Right ventricle myocardium inferior (tissue), 1 donor: ENCODE measurements at places on chromosomes 2 and 18. TPM values are rescaled to one million over a fixed set of nuclear protein-coding genes. Genes with fewer than 3 reads are reported as not detected.

Gene PSMA8
- 0.14 TPM for total RNA-seq

Gene PTGR3
- 71.5 TPM for total RNA-seq

Gene DUSP19
- total RNA-seq: 12.1 TPM

Gene PFN4
- 0.32 TPM for total RNA-seq

Gene TUBA3E
- total RNA-seq: 80.0 TPM

Gene GPATCH11
- 5.9 TPM for total RNA-seq

Gene CCDC148
- total RNA-seq: 0.78 TPM

Gene MSTN
- total RNA-seq: not detected

Gene HIBCH
- 21.2 TPM for total RNA-seq

Gene CCL20
- total RNA-seq: not detected

Gene NOL4
- not detected for total RNA-seq

Gene KYNU
- 1.1 TPM for total RNA-seq

Gene SFTPB
- 0.19 TPM for total RNA-seq

Gene EEF1B2
- total RNA-seq: 283 TPM

Gene CFAP65
- not detected for total RNA-seq

Gene CPO
- 0.73 TPM for total RNA-seq

Gene SERPINB12
- not detected for total RNA-seq

Gene CYTIP
- 1.7 TPM for total RNA-seq

Gene TUBA4B
- total RNA-seq: not detected

Gene IHH
- total RNA-seq: not detected

Gene CIDEA
- 1.7 TPM for total RNA-seq

Gene KCNE4
- total RNA-seq: 3.6 TPM

Gene KCNK3
- total RNA-seq: 4.5 TPM

Gene LOXL3
- total RNA-seq: 4.8 TPM

Gene MLPH
- total RNA-seq: 79.0 TPM

Gene GRB14
- total RNA-seq: 22.1 TPM

Gene CENPA
- total RNA-seq: 0.65 TPM

Gene CDK15
- 0.35 TPM for total RNA-seq

Gene INPP5D
- 5.2 TPM for total RNA-seq

Gene LINC00305
- total RNA-seq: not detected

Gene STK16
- 17.1 TPM for total RNA-seq

Gene DNAH7
- total RNA-seq: 0.05 TPM

Gene RAD51AP2
- total RNA-seq: 0.11 TPM

Gene UCN
- total RNA-seq: 0.84 TPM

Gene ACADL
- total RNA-seq: 0.76 TPM

Gene CFAP221
- 0.51 TPM for total RNA-seq

Gene SCN3A
- 0.95 TPM for total RNA-seq

Gene RNF152
- total RNA-seq: 12.6 TPM

Gene C2orf81
- 1.1 TPM for total RNA-seq

Gene RAB27B
- total RNA-seq: 0.08 TPM

Gene ZNF396
- 0.70 TPM for total RNA-seq

Gene MYO3B
- not detected for total RNA-seq

Gene EMX1
- not detected for total RNA-seq

Gene IL36A
- total RNA-seq: not detected

Gene PROKR1
- total RNA-seq: not detected

Gene CHRND
- not detected for total RNA-seq

Gene CHRNA1
- 0.19 TPM for total RNA-seq

Gene UGT1A5
- total RNA-seq: not detected

Gene CRYGC
- not detected for total RNA-seq

Gene ASXL3
- total RNA-seq: 3.2 TPM

Gene XDH
- total RNA-seq: not detected

Gene ABCA12
- not detected for total RNA-seq

Gene PCARE
- 0.51 TPM for total RNA-seq

Gene AAK1
- total RNA-seq: 76.2 TPM

Gene LBH
- 133 TPM for total RNA-seq

Gene FIGN
- total RNA-seq: 16.7 TPM

Gene CFAP53
- not detected for total RNA-seq
